ENCODE measurements at places on chromosomes 6 and 20.
A peak's percentile ranks its signal among the peaks of the same experiment; 100 is the strongest.

GRCh38 chr6:34383161-34383631 lies 9.3 kb downstream of the NUDT3 start:
- DNase-seq = no peak

- no peak for DNase-seq
Observed at GRCh38 chr6:23905133-23905815, 220.7 kb upstream of the NRSN1 start.

- DNase-seq = no peak
Observed at GRCh38 chr6:97917369-97917768, 634.4 kb upstream of the MMS22L start.

- DNase-seq = no peak
Observed at GRCh38 chr6:168589275-168589674, 148.3 kb downstream of the SMOC2 start.

DNA sequence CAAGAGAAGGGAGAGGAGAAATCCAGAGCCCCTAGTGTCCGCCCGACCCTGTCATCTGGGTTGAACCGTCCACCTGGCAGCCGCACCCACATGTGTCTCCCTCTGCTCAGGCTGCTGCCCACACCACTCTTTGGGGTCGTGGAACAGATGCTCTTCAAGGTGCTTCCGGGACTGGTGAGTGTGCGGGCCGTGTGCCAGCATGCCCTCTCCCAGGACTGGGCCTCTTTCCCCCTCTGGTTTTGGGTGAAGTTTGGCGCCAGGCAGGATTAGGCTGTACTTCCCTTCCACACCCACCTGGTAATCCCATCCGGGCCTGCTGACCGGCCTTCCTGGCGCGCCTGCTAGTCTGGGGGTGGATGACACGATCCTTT lies 7.9 kb downstream of the BPIFB3 start:
- DNase-seq = no peak

DNA sequence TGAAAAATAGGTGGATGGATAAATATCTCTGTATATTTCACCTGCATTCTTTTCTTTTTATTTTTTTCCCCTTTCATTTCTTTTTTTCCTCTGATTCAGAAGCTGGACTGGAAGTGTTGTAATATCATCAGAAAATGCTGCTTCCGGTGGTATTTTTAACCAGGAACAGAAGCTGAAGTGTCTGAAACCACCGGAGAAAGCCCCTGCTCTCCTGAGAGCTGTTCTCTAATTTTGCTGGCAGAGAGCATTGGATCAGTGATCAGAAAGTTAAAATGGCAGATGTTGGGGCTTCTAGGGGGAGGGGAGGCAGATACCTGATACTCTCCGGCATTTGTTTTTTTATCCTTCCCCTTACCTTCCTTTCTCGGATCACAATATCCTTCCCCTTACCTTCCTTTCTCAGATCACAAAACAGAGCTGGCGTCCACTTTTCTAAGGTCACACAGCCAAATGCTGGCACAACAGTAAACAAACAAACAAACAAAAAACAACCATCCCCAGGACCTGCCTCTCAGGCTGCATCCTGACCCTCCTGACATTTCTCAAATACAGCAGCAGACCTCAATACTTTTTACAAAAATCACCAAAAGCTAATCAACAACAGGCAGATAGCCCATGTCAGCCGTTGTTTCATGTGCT lies 143.2 kb upstream of the ZNF217 start:
- DNase-seq = peak; percentile 36

GRCh38 chr6:159376516-159377158 lies 207.4 kb downstream of the FNDC1 start:
- DNase-seq = no peak

- DNase-seq = no peak
Observed at GRCh38 chr6:41718828-41719227, 16.6 kb downstream of the TFEB start.

GRCh38 chr6:79048611-79049010 lies 29.4 kb downstream of the PHIP start:
- peak; percentile 25 for DNase-seq

DNA sequence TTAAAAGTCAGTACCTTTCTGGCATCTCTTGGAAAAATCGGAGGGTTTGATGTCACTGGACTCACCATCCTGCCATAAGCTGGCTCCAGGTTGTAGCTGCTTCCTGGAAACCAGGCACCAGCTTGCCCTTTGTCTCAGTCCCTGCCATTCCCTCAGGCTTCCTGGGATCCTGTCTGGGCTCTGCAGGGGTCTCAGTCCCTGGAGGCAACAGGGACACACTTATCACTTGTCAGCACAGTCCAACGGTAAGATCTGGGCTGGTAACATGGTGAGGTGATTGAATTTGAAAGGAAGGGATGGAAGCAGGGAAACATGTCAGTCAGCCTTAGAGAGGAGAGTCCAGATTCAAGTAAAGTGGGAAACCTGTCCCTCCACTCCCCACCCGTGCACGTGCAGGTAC lies 147.6 kb upstream of the ECI2 start:
- DNase-seq = no peak

DNA sequence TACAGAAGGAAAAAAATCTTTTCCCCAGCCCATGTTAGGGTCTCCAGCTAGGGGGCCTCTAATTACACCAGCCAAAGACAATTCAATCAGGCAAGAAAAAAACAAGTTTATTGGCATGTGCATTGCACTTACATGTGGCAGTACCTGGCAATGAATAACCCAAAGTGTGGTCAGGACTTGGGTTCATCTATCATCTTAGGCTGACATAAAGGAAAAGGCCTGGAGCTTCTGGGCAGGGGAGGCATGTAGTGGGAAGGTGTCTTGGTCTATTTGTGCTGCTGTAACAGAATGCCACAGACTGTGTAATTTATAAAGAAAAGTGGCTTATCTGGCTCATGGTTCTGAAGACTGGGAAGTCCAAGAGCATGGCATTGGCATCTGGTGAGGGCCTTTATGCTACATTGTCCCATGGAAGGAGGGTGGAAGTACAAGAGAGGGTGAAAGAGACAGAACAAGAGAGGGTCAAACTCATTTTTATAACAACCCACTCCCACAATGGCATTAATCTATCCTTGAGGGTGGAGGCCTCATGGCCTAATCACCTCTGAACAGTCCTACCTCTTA lies 4.4 kb upstream of the PYGB start:
- no peak for DNase-seq

DNA sequence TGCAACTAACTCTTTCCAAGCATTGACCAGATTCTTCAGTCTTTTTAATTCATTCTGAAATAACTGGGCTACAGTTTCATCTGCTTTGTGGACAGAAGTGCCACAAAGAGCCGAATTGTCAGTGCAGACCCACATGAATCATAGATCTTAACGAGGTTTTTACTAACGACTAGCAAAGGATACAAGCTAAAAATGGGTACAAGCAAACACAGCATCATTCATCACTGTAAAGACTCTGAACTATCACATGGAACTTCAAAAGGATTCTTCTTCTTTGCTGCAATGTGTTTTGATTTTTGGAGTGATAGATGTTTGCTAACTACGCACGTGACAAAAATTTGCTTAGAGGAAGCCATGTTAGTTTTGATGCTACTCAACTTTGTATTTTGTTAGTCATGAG lies 227.1 kb downstream of the ESR1 start:
- no peak for DNase-seq

- DNase-seq = no peak
Observed at GRCh38 chr6:127576874-127577273, at the start of gene C6orf58. C6orf58 (plus strand) TSS chr6:127577174; CDS start chr6:127577186, 12 bp downstream.

DNA sequence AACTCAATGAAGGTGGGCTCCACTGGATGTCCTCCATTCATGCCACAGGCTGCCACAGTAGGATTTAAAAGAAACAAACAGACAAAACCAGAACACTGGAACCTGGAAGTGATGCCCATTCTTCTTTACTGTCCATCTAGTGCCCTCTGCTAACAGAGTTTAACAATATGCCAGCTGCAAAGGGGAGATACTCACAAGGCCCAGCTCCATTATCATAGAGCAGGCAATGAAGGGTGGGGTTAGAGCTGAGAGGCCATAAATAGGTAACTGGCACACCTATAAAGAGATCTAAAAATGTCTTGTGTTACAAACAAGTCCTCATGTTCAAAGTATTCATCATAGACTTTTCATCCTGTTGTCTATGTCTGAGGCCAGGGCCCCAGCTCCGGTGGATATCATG lies 75.6 kb downstream of the SOD2 start:
- no peak for DNase-seq

DNA sequence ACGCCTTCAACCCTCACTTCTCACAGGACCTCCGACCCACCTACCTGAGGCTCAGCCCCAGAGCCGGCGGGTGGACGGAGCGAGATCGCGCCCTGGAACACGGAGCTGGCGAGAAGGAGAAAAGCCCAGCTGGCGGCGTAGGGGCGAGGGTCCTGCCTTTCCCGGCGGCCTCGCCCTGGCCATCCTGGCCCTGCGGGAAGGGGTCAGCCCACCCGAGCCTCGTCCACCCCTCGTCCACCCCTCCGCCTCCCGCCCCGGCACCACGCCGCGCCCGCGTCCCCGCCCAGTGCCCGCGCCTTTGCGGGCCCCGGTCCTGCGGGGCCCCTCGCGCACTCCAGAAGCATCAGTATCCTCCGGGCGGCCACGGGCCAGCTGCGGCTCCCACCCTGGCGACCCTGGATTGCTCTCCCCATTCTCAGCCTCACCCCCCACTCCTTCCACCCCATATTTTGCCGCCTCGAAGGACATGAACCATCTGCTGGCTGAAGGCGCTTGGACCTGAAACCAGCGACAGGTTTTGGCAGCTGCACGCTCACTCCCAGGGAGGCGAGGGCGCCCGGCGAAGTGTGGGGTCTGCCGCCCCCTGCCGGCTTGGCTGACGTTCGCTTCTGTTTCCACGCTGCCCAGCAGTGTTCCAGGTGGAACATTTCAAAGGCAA lies 65.1 kb downstream of the PLG start:
- peak; percentile 72 for DNase-seq

DNA sequence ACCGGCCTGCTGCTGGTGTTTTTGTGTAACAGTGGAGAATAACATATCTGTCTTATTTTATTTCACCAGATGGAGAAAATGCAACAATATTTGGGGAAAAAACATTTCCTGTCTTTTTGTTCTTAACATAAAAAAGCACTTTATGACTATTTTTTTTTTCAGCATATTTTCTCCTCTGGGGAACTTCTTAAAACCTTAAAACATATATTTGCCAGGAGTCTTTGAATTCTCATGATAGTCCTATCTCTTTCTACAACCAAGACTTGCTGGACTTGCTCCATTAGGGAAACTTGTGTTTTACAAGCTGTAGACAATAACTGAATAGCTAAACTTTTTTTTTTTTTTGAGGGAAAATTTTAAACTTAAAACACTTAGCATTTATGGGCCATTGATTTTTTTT lies 98.6 kb upstream of the PRDM1 start:
- no peak for DNase-seq

DNA sequence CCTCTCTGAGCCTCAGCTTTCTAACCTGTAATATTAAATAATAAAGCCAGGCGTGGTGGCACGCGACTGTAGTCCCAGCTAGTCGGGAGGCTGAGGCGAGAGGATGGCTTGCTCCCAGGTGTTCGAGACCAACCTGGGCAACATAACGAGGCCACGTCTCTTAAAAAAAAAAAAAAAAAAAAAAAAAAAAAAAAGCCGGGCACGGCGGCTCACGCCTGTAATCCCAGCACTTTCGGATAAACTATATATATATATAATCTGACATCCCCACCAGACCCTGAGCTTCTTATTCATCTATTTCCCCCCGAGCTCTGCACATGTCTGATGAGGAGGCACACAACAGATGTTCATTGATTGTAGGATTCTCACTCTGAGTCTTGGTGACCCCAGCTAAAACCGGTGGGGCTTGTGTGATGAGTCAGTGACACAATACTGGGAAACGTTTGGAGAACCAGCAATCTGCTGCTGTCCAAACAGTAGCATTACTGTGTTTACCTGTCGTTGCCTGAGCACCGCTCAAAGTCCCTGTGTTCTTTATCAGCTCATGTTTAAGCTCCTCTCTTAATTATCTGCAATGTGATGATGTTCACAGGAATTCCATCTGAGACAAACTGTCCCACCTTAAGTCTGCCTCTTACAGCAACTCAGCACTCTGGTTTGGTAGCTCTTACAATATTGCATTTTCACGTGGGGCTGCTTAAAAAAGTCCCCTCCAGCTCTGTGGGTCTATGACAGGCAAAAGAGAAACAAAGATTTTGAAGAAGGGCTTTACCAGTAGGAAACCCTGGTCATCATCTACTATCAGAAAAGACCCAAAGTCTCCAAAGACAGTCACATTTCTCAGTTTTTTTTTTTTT lies 1.0 kb upstream of the SPATA2 start:
- peak; percentile 48 for DNase-seq

GRCh38 chr20:36770680-36771079 lies 2.9 kb downstream of the DSN1 start:
- no peak for DNase-seq

DNA sequence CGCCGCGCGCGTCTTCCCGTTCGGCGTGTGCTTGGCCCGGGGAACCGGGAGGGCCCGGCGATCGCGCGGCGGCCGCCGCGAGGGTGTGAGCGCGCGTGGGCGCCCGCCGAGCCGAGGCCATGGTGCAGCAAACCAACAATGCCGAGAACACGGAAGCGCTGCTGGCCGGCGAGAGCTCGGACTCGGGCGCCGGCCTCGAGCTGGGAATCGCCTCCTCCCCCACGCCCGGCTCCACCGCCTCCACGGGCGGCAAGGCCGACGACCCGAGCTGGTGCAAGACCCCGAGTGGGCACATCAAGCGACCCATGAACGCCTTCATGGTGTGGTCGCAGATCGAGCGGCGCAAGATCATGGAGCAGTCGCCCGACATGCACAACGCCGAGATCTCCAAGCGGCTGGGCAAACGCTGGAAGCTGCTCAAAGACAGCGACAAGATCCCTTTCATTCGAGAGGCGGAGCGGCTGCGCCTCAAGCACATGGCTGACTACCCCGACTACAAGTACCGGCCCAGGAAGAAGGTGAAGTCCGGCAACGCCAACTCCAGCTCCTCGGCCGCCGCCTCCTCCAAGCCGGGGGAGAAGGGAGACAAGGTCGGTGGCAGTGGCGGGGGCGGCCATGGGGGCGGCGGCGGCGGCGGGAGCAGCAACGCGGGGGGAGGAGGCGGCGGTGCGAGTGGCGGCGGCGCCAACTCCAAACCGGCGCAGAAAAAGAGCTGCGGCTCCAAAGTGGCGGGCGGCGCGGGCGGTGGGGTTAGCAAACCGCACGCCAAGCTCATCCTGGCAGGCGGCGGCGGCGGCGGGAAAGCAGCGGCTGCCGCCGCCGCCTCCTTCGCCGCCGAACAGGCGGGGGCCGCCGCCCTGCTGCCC lies 1.1 kb downstream of the SOX4 start:
- peak; percentile 46 for DNase-seq

Data from RPMI8226 (cell line).